ENCODE measurements at places on chromosomes 7 and 10.

- no peak for DNase-seq
Measured at GRCh38 chr7:51591223-51591622, 274.6 kb upstream of the COBL start.

DNA sequence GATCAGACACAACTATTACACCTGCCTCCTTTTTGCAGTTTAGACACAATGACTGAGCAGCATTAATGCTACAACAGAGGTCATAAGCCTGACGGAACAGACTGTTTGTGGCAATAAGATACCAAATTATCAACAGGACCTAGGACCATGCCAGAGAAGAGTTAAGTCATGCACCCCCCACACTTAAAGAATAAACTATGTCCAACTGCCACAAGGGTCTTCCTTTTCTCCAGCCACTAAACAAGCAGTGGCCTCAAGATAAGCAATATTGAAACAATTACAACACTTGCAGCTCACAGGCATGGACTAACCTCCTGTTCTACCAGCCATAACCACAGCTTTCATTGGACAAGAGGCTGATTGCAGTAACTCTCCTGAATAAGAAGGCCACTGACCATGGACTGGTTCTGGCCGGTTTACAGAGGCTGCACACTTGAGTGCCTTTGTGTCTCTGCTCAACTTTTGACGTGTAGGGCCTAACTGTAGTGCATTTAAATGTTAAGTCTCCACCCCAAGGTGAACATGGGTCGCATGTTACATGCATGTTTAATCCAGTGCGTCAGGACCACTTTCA, 104.4 kb downstream of the STRA8 start:
- DNase-seq, result no peak

DNA sequence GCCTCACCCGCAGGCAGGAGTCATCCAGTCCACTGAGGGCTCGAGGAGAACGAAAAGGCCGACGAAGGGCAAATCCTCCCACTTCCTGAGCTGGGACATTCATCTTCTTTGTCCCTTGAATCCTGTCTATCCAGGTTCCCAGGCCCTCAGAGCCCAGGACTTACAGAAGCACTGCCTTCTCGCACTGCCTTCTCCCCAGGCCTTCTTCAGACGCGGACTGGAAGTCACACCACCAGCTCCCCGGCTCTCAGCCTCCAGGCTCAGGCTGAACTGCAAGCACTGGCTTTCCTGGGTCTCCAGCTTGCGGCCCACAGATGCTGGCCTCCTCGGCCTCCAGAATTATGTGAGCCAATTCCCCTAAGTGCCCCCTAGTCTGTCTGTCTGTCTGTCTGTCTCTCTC, 6.4 kb upstream of the MMP21 start:
- DNase-seq, result no peak

DNA sequence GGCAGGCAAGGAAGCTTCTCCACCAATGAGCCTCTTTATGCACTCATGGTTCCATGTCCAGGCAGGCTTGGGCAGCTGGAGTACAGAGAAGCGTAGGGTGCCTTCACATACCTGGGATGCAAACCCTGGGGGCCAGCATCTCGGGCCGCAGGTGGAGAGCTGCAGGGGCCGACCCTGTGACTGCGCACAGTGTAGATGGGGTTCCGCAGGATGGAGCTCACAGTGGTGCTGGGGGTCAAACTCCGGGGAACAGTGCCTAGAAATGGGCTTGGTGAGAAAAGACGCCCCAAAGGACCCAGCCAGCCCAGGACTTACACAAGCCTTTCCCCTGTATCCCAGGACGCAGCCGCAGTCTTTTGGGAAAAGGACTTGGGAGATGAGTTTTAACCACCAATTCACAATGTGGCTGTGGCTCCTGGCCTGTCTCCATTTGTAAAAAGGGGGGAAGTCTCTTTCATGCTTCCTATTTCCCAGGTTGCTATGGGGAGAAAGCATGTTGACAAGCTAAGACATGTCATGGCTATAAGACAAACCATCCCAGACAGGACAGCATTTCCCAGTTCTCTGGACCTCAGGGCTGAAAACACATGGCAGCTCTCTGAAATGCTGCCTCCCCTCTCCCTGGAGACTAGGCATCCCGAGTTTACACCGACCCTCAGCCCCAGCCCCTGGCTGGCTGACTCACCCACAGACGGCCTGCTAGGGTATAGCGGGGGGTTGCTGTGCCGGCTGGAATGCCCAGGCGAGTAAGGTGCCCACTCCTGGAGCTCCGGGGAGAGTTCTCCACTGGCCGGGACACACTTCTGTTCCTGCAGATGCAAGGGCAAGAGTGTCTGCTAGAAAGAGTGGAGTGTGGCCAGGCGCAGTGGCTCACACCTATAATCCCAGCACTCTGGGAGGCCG, 107.1 kb downstream of the DLG5 start:
- DNase-seq, result no peak

GRCh38 chr7:31883761-31884164, 186.4 kb downstream of the PDE1C start:
- DNase-seq, result no peak

DNA sequence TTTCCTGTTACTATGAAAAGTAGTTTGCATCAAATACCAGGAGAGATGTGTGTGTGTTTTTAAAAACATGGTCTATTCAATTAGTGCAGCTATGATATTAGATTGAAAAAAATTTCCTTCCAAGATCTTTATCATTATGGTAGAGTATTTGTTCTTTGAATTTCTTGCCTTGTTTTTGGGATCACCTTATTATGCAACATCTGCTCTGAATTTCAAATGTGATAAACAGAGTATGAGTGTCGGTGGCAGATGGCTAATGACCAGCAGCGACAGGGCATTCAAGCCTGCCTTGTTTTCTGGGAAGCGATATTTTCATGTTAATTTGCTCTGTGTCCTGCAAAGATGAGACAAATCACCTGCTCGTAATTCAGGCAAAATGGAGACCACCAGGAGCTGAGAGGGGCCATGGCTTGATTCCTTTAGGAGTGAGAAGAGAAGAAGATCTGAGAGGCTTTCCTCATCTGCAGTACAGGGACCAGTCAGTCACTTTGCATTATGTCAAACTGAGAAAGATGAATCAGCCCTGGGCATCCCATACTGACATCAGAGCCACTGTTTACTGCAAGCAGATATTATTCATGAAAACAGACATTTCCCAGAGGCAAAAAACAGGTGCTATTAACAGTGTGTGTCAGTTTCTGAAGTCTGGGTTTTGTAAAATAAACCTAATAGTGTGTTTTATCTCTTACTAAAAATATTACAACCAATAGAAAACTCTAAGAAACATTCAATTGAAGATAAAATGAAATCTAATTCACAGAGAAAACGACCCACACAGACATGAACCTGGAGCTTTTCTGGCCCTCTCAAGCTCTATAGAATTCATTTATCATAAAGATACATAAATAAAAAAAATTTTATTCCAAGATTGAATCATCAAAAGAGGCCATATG, 67.6 kb downstream of the CDK6 start:
- peak; percentile 85 for DNase-seq

DNA sequence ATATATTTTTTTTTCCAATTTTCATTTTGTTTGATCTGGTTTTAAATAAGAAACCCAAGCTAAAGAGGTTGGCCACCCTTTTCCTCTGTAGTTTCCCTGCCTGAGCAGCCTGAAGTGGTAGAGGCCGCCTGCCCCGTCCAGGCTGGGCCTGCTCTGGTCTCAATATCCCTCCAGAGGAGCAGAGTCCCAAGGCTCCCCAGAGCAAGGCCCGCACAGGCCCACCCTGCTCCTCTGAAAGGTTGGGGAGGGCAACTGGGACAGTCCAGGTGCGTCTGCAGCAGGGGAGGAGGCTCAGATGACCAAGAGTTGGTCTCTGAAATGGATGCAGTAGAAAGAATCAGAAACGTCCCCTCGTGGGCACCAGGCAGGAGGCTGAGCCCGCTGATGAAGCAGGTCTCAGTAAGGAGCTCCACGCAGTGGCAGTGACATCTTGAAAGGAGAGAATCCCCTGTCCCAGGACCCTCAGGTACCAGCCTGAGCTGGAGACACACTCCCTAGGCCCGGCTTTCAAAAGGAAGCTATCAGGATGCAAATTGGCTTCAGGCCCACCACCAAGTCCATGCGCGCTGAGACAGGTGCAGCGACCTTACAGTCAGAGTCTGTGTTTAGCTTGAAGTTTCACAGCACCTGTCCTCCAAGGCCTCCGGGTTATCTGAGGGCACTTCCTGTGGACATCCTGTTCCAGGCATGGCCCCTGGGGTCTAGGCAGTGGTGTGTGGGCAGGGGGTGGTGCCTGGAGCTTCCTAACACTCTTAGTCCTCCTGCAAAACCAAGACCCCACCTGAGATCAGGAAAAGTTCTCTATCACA, 37.7 kb downstream of the EN2 start:
- DNase-seq, result no peak

DNA sequence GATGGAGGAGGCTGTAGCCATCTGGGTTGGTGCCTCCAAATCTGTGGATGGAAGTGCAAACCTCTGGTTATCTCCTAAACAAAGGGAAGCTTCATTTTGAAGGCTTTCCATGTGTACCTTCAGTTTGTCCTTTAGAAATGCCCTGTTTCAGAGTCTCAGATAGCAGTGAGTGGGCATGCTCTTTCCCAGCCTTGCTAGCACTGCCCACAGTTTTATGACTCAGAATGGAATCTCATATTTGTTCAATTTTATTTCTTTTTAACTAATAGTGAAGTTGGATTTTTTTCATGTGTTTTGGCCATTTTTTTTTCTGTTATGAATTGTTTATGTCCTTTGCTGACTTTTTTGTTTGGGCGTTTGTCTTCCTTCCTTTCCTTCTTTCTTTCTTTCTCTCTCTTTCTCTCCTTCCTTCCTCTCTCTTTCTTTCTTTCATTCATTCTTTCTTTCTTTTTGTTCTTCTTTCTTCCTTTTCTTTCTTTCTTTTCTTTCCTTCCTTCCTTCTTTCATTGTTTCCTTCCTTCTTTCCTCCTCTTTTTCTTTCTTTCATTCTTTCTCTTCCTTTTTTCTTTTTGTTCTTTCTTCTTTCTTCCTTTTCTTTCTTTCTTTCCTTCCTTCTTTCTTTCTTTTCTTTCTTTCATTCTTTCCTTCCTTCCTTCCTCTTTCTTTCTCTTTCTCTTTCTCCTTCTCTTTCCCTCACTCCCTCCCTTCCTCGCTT, 25.6 kb downstream of the PRF1 start:
- no peak for DNase-seq

- no peak for DNase-seq
Measured at GRCh38 chr7:124364283-124364682, 331.4 kb upstream of the TMEM229A start.

GRCh38 chr10:33279276-33279675, 55.2 kb downstream of the NRP1 start:
- DNase-seq, result no peak
